ENCODE measurements at places on chromosomes 16 and 17.

DNA sequence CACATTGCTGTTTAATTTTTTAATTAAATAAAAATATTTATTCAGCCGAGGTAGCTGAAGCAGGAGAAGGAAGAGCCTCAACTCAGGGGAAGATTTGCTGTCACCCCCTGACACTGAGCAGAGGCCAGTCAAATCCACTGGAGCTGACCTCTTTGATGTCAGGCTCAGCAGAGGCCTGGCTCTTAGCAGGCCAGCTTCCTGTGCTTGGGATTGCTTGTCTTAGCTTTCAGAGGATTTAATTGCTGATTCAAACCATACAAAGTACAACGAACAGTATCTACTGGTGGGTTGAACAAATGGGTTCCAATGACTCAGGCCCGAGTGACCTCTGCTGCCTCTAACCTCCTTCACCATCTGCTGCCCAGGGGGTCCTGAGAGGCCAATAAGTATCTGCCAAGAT, 417.0 kb upstream of the HSBP1 start:
- no peak for DNase-seq

DNA sequence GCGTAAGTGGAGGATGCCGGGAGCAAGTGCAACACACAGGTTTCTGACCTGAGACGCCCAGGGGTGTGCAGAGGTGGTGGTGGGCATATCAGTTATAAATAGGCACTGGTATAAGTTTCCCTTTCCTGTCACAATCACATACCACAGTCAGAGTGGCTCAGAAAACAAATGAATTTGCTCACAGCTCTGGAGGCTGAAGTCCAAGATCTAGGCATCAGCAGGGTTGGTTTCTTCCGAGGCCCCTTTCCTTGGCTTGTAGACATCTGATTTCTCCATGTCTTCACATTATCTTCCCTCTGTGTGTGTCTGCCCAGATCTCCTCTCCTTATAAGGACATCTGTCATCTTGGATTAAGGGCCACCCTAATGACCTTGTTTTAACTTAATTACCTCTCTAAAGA, 250.5 kb upstream of the TNRC6C start:
- DNase-seq, result no peak

GRCh38 chr17:9842057-9842758, 16.5 kb downstream of the GLP2R start:
- DNase-seq, result peak; percentile 50

DNA sequence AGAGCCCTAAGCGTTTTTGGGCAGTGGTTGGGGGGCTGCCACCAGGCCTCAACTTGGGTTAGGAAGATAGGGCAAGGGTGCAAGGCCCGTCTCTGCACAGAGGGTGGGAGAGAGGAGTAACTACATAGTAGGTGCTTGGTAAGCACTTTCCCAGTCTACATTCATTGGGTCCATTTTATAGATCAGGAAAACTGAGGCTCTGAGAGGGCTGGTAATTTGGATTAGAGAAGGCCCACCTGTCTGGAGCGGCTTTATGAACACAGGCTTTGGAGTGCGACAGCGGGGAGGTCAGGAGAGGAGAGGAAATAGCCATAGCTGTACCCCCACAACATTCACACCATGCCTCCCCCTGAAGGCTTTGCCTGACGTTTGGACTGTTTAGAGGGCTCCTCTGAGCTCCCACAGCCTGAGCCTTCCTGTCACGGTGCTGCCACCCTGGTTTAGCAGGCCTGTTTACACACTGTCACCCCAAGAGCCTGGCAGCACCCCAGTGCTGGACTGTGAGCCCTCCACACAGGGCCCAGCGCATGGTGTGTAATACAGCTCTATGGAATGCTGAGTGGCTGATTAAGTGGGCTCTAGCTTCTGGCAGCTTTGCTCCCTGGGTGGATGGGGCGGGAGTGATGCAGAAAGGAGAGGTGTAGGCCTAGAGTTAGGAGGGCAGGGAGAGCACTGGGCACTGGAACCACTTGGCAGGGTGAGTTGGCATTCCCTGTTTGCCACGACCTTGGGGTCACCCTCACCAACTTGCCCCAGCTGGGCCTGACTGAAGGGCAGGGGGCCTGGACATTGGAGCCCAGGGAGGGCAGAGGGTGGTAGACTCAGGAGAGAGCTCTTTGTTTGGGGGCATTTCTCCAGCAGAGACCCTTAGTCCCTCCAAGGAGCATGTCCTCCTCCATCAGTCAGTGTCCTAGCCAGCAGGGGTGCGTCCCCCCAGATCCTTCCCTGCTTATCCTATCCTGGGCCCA, 73.7 kb downstream of the RAI1 start:
- DNase-seq, result no peak

GRCh38 chr16:84751947-84752346, 52.1 kb downstream of the USP10 start:
- no peak for DNase-seq

DNA sequence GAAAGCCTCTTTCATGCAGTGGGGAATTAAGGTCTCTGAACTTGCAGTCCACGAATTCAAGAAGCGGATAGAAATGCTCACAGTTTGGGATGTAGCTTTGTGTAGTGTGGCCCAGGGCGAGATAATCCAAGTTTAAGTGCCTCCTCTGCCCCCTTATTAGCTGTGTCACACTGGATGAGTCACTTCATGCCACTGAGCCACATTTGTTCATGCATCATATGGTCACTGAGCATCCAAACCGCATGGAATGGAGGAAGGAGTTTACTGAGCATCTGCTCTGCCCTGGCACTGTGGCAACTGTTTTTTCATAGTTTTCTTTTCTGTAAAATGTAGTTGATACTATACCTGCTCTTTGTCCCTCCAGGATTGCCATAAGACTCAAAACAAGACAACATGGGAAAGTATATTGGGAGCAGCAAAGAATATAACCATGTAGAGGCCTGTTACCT, 15.1 kb upstream of the DHX8 start:
- peak; percentile 63 for DNase-seq

GRCh38 chr17:5304636-5305035, 22.6 kb downstream of the RABEP1 start:
- no peak for DNase-seq
